ENCODE measurements at places on chromosomes 7 and 10. TPM values are rescaled to one million over a fixed set of nuclear protein-coding genes. Genes with fewer than 3 reads are reported as not detected.

The LEP gene
- polyA plus RNA-seq: 0.12 TPM

The FLNC gene
- polyA plus RNA-seq: not detected

The CYP3A7 gene
- polyA plus RNA-seq: not detected

The PDZD7 gene
- not detected for polyA plus RNA-seq

The HTR5A gene
- not detected for polyA plus RNA-seq

The CDH23 gene
- 8.2 TPM for polyA plus RNA-seq

DNA sequence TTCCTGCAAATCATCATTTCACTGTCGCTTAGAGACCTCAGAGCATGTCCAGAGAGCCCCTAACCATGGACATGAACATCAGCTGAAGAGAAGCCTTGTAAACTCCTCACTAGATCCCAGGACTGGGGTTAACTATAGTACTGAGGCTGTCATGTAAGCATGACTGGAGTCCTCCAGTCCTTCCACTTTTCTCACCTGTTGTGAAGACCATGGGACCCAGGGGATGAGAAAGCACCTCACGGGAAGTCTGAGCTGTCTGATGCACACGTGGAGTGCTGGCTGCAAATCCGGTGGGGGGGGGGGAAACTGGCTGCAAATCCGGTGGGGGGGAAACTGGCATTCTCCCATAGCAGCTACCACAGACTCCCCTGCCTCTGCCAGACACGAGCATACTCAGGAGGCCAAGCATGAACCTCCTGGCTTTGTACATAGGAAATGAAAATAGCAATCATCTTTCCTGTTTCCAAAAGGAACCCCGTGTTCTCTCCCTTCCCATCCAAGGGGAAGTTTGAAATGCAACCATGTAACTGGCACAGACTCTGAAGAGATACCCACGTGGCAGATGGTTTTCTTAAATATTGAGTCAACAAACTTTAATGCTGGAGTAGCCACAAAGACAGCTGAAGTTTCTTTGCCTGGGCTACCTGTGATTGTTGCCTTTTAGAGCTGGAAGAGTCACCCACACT lies 261.4 kb downstream of the ZMYND11 start:
- DNase-seq: no peak

DNA sequence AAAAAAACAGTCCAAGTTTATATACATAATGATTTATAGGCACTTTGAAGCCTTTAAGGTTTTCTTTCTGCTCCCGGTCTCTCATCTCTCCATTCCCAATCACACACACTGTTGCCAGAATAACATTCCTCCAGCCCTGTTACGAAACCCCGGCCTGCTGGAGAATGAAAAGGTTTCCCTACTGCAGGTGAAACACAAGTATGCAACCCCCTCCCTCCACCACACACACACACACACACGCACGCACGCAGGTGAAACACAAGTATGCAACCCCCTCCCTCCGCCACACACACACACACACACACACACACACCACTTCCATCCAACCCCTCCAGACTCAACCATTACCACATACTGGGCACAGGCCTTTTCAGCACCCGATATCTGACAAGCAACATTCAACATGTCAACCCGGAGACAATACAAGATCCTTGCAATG lies 87.5 kb downstream of the PARD3 start:
- no peak for DNase-seq

- DNase-seq: no peak
Measured at GRCh38 chr10:108434559-108435252, 1270.2 kb upstream of the SORCS1 start.

- DNase-seq: no peak
Measured at GRCh38 chr10:3992382-3993178, 207.6 kb upstream of the KLF6 start.

DNA sequence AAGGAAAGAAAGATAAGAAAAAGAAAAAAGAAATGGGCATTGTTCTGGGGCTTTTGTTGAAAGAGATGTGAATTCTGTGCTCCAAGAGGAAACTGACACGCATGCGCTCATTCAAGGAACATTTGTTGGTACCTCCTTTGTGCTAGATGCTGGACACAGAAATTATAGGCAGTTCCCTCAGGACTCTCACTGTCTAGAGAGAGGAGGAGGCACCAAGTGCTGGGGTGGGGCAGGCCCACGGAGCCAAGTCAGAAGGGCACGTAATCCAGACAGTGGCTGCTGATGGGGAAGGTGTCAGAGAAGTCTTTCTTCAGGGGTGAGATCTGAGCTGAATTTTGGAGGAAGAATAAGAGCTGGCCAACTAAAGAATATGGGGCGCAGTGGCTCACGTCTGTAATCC lies 2.9 kb upstream of the ZFYVE27 start:
- no peak for DNase-seq

GRCh38 chr10:19453967-19454366 lies 362.3 kb upstream of the PLXDC2 start:
- DNase-seq: no peak
